ENCODE measurements at places on chromosomes 11 and 22.

GRCh38 chr22:47547239-47547661, 784.8 kb downstream of the TBC1D22A start:
- DNase-seq, result no peak

GRCh38 chr11:77126861-77127234, 1.2 kb upstream of the MYO7A start:
- peak; percentile 51 for DNase-seq

- DNase-seq, result no peak
These were observed 72.4 kb upstream of the CARD18 start for GRCh38 chr11:105211806-105212554.

- peak; percentile 73 for DNase-seq
These were observed at the start of gene SHISA8 for GRCh38 chr22:41915035-41915785. SHISA8 (minus strand) TSS chr22:41915074; CDS start chr22:41914667, 407 bp downstream.

GRCh38 chr11:37484298-37484697, 886.3 kb upstream of the RAG2 start:
- DNase-seq, result no peak

GRCh38 chr11:91869686-91870085, 354.9 kb upstream of the FAT3 start:
- DNase-seq, result no peak

- DNase-seq, result no peak
These were observed 111.5 kb downstream of the ST3GAL4 start for GRCh38 chr11:126467046-126467370.

- DNase-seq, result no peak
These were observed 72.0 kb downstream of the CD82 start for GRCh38 chr11:44637487-44637886.

DNA sequence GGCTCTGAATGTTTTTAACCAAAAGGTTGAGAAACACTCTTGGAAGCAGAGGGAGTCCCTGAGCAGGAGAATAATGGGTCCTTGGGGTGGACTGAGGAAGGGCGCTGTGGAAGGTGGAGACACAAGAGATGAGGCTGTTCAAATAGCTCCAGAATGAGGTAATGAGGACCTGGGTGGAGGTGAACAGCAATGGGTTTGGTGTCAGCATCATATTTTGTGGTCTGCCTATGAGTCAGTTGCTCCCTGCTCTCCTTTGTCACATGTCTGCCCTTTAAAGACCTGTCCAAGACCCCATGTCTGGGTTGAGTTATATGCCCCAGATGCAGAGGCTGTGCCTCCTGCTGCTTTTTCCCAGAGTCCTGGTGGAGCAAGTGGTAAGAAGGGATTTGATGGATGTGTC, 113.6 kb downstream of the BARX2 start:
- DNase-seq, result no peak

- DNase-seq, result no peak
These were observed at the start of gene APOA1 for GRCh38 chr11:116837231-116838091. APOA1 (minus strand) TSS chr11:116837622; CDS start chr11:116837387, 235 bp downstream.

GRCh38 chr22:20787746-20788626, 14.1 kb downstream of the SERPIND1 start:
- no peak for DNase-seq

- DNase-seq, result peak; percentile 16
These were observed 34.6 kb upstream of the MN1 start for GRCh38 chr22:27836181-27836580.

- DNase-seq, result no peak
These were observed 133.6 kb downstream of the CASP12 start for GRCh38 chr11:104764710-104765045.

GRCh38 chr11:120931057-120931779, 92.7 kb upstream of the TBCEL start:
- DNase-seq, result no peak

- DNase-seq, result no peak
These were observed 25.3 kb downstream of the SLC22A6 start for GRCh38 chr11:62959422-62959980.

- no peak for DNase-seq
These were observed 34.1 kb upstream of the ZBTB16 start for GRCh38 chr11:114025329-114025907.

DNA sequence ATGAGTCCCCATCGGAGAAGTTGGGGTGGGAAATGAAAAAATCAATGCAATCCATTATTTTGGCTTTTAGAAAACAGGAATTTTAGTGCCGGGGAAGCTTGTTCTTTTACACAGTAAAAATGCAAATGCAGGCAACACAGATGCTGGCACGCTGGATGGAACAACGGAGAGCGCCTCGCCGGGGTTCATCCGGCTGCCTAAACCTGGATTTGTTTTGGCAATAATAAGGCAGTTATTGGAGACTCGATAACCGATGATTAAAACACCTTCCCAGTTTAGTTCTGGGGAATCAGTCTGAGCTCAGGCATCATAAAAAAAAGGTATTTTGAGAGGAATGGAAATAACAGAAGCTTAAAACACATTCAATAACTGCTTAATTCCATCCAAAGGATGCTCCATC, 2.9 kb downstream of the DSCAML1 start:
- DNase-seq, result no peak

DNA sequence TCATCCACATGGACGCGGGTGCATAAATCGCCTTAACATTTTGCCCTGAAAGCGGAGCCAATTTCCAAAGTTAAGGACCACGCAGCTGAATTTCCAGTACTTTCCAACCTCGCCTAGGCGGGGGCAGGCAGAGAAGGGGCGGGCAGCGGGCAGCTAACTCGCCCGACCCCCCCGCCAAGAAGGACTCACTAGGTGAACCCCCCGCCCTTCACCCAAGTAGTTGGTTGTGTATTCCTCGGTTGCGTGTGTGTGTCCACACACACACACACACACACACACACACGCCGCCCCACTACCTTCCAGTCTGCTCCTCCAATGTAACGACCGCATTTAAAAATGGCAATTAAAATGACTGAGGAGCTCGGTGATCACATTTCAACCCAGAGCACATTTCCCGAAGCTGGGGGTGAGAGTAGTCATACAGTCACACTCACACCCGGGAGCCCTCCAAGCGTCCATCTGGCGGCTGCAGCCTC, 1.4 kb downstream of the TENM4 start:
- DNase-seq, result no peak

DNA sequence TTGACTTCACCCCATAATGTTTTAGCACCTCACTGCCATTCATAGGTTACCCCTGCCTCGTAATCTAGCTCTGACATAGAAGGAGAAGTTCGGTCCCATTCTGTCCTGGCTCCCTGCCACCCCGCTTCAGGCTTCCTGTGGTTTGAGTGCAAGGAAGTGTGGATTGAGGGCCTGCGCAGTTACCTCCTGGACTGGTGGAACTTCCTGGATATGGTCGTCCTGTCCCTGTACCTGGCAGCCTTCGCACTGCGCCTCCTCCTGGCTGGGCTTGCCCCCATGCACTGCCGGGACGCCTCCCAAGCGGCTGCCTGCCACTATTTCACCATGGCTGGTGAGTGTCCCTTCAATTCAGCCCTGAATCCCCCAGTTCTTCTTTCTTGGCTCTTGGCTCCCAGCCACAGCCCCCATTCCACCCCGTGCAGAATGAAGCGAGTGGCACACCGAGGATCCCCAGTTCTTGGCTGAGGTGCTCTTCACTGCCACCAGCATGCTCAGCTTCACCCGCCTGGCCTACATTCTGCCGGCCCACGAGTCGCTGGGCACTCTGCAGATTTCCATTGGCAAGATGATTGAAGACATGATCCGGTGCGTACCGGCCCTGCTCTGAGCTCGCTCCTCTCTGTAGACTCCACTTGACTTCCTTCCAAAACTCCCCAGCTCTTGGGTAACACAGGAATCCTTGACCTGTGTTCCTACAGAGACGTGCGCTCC, 15.4 kb downstream of the ART5 start:
- DNase-seq, result peak; percentile 35

DNA sequence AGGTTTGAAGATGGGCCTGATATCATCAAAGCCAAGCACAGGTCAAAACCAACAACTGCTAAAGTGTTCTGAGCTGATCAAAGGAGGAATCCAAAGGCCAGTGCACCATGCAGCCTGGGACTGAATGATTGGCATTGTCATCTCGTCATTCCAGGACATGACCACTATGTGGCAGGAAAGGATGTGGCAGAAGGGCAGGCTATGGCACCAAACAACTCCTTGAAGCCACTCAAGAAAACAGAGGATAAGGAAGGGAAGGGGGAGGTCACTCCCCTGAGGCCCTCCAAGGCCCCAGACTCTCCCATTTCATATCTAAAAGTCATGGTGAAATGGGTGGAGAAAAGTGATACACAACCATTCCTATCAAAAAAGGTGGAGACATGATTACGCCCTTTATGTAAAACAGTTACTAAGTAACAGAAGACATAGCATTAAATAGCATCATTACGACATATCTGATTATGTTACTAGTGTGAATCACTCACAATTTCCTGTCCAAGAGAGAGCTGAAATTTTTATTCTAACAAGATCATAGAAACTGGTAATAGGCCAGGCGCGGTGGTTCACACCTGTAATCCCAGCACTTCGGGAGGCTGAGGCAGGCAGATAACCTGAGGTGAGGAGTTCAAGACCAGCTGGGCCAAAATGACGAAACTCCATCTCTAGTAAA, 49.3 kb downstream of the AHNAK start:
- peak; percentile 55 for DNase-seq

DNA sequence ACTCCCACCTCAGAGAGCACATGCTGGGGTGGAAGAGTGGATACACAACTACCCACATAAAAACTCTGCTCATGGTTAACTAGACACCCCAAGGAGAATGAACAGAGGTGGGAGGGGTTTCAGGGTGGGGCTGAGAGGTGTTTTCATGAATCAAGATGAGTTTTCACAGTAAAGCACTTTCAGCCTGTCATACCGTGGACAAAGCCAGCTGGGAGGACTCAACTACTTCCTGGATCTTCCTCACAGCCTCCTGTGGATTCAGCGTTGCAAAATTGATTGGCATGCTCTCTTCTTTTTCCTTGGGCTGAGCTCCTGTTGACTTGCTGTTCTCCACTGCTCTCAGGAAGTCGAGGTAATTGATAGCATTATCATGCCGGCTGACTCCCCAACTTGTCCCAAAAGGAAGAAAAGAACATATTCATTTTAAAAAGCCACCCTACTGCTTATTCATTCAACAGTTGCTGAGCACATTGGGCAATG, 168.5 kb downstream of the MPPED1 start:
- no peak for DNase-seq

- no peak for DNase-seq
These were observed 46.4 kb downstream of the ME3 start for GRCh38 chr11:86625981-86626380.

GRCh38 chr11:67022341-67022933, 497 bp upstream of the SYT12 start:
- DNase-seq, result peak; percentile 64

DNA sequence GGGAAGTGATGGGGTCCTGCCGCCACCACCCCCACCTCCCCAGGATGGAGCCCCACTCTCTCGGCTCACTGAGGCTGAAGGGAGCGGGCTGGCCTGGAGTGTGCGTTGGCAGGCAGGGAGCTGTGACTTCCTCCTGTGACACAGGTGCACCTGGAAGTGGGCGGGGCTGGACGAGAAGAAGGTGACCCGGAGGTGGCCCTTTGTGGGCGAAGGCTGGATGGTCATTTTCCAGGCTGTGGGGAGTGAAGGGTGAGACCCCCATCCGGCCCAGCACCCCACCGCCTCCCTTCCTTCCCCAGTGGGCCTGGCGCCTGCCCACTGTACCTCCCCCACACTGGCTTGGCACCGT, 15.3 kb downstream of the IL17REL start:
- DNase-seq, result peak; percentile 86

DNA sequence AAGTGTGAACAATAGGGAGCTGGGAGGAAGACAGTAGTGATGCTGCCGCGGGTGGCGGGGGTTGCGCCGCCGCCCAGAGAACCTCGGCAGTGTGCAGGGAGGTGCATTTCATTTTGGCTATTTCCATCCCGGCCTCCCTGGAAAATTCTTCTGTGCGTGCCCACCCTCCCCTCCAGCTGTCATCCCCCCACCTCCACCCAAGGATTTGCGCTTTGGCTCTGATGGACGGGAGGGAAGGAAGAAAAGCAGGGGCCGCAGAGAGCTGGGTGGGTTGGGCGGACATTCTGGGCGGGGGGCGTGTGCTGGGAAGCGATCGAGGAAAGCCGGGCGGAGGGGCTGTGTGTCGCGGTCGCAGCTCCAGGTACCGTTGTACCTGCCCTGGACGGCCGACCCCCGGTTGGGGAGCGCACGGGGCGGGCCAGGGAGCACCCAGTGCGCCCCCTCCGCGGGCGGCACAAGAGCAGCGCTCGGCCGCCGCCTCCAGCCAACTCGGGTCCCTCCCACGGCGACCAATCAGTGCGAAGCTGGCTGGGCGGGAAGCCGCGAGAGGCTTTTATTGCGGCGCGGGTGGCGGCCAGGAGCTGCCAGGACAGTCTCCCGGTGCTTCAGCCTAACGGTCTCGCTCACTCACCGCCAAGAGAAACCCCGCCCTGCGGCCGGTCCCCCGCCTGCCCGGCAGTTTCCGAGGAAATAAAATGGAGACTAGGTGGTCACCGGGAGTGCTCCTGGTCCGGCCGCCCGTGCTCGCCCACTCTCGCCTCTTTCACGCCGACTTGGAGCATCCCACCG, 1.6 kb downstream of the NCAM1 start:
- peak; percentile 41 for DNase-seq

GRCh38 chr11:82398300-82398815, 335.3 kb downstream of the FAM181B start:
- DNase-seq, result no peak

GRCh38 chr22:19654338-19654987, 59.8 kb upstream of the SEPTIN5 start:
- DNase-seq, result no peak

- no peak for DNase-seq
These were observed 543.2 kb upstream of the CCDC179 start for GRCh38 chr11:23403210-23404185.

DNA sequence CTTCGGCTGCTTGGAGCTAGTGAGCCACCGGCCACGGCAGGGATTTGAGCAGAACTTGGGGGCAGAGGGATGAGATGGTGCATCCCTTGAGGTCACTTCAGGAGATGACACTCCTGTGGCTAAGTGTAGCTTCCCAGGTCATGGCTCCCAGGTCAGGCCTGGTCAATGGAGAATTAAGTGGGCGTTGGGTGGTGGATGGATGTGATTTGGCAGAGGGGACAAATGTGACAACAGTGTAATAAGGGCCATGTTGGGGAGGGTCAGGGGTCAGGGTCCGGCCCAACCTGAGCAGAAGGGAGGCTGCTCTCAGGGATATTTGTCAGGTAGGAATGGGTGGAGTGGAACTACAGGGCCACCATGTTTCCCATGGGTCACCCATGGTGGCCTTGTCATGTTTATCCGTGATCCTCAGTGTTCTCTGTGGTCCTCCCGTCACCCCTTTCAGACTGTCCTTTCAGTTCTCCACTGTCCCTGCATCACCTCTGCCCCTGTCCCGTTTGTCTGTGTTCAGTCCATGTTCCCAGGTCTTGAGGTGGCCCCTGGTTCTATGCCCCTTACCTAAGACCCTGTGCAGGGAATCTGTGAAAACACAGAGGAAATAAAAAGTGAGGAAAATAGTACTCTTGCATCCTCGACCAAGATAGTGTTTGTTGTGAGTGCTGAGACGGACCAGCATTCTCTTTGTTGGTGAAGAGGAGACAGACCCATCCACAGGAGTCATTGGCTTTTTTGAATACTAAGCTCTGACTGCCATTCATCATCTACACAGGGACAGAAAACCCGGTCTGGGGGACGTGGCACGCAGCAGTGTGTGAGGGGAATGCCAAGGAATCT, 6.1 kb downstream of the SLC25A1 start:
- no peak for DNase-seq
